ENCODE measurements at places on chromosomes 16 and 17.

DNA sequence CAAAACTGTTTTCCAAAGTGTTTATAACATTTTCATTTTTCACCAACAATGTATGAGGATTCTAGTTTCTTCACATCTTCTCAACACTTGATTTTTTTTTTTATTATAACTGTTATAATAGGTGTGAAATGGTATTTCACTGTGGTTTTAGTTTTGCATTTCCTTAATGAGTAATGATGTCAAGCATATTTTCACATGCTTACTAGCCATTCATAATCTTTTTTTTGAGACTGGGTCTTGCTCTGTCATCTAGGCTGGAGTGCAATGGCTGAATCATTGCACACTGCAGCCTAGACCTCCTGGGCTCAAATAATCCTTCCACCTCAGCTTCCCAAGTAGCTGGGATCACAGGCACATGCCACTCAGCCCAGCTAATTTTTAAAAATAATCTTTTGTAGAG lies 65.1 kb downstream of the EFCAB13 start:
- no peak for DNase-seq

GRCh38 chr17:38898812-38899348 lies 26.5 kb upstream of the LASP1NB start:
- DNase-seq: peak; percentile 60

DNA sequence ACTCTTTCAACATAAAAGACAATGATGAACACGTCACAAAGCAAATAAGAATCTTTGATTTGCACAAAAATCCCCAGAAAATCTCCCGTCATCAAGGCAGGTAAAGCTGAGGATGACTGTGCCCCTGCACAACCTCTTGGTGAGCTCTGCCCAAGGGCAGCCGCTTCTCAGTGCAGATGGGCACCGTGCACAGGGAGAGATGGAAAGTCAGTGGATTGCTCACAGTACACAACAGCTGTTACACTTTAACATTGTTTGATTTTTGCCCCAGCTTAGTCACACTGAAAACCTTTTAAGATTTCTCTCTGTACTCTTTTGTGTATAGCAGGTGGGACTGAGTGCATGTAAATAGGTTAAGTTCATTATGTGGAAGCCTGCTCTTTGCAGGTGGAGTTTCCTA lies 104.2 kb downstream of the CDK5R1 start:
- DNase-seq: no peak

DNA sequence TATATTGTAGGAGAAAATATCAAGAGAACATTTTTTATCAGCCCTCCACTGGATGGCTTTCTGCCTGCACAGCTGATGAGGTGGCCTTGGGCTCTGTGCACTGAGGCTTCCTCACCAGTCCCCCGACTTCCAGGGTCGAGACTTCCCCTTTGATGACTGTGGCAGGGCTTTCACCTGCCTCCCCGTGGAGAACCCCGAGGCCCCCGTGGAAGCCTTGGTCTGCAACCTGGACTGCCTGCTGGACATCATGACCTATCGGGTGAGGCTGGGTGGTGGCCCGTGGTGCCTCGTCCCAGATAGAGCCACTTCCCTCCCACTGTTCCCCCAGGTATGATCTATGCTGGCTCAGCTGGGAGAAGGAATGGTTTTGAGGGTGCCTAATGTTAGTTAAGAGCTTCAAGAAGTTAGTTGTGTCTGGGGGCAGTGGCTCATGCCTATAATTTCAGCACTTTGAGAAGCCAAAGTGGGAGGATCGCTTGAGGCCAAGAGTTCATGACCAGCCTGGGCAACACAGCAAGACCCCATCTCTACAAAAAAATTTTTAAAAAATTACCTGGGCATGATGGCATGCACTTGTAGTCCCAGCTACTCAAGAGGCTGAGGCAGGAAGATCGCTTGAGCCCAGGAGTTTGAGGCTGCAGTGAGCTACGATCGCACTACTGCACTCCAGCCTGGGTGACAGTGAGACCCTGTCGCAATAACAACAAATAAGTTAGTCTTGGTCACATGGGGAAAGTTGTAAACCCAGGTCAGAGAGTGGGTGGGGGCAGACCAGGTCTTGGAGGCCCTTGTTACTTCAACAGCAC lies 11.8 kb downstream of the FCSK start:
- no peak for DNase-seq

DNA sequence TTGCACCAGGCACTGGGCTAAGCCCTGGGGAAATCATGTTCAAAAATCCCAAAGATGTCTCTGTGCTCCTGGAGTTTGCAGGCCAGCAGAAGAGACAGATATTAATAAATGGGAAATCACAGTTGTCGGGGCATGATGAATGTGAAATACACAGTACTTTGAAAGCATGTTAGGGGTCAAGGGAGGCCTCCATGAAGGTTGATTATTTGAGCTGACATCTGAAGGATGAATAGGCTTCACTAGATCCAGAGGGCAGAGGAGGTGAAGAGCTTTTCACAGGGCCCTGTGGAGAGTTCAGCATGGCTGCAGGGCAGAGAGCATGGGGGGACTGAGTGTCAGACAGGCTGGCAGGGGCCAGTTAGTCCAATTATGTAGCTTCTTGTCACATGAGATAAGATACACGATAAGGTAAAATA lies 2.6 kb downstream of the ANKRD40CL start:
- no peak for DNase-seq

DNA sequence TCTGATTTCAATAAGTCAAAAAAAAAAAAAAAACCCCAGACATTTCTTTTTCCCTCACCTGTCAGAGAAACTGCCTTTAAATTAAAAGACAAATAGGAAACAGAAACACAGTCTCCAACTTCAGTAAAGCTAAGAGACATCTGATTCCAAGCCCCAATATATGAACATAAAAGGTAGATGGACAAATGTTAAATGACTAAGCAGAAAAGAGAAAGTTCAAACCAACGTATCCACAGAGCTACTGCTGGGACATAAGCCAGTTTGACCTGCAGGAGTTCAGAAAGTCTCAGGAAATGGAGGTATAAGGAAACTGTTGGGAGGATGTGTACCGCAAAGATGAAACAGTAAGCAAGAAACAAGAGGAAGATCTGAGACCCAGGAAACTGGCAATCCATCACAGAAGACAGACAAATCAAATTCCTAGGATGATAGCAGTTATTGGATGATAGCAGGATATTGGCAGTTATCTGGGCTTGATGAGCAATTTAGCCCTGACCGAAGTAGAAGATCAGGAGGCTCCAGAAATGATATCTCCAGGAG lies 135.0 kb downstream of the BRIP1 start:
- no peak for DNase-seq

- no peak for DNase-seq
These were observed 380.7 kb upstream of the GOT2 start for GRCh38 chr16:59114790-59115189.

Data from skeletal muscle cell (primary cell).